Stimulated activated CD4-positive, alpha-beta T cell treated with anti-CD3 and anti-CD28 coated beads, Interleukin-4, amount 100 ng/mL, for 1 hour (primary cell): ENCODE measurements at places on chromosomes 6 and 20.

GRCh38 chr20:2986466-2986865 is 57.0 kb upstream of the GNRH2 start:
- DNase-seq, result peak; percentile 32

DNA sequence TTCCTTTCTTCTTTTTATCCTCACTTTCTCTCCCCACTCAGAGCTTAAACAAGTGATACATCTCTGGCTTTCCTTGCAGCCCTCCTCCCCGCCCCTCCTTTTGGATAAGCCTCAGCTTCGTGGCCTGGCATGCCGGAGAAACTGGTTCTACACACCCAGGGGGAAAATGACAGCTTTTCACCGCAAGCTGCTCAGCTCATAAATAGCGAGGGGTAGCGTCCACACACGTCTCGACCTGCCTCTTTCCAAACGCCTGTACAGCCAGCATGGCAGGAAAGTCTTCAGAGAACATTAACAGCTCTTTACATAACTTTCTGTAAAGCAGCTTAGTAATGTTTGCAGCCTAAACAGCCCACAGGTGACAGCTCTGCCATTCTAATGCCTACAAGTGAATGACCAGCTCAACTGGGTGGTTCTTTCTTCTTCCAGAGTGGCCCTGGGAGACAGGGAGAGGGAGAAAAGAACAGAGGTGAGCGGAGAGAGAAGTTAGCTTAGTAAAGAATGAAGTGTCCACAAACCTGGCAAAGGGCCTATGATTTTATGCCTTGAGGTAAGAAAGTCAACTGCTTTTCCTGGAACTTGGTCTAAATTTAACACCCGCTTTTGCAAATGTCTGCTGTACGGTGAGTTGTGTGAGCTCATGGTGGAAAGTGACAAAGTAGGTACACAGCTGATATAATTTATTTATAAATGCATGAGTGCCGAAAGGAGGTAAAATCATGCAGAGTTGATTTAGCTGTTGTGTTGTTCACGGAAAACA is 251.5 kb downstream of the TFAP2A start:
- no peak for DNase-seq

GRCh38 chr6:169019727-169020491 is 233.7 kb downstream of the THBS2 start:
- DNase-seq, result no peak

DNA sequence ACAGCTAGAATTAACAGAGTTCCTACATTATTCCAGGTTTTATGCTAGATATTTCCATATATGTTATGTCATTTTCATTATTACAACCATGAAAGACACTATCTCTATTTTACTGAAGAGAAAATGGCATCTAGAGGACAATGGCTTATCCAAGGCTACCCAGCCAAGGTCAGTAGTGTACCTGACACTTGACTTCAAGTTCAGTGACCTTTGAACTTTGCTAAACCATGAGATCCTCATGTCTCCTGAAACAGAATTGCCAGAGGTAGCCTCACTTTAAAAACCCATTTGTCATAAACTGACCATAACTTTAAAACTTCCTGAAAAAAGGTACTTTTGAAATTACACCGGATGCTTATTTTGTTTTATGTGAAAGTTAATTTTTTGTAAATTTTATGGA is 14.4 kb downstream of the NAPB start:
- DNase-seq, result no peak
